ENCODE measurements at places on chromosomes 2 and 18. TPM values are rescaled to one million over a fixed set of nuclear protein-coding genes. Genes with fewer than 3 reads are reported as not detected.

DNA sequence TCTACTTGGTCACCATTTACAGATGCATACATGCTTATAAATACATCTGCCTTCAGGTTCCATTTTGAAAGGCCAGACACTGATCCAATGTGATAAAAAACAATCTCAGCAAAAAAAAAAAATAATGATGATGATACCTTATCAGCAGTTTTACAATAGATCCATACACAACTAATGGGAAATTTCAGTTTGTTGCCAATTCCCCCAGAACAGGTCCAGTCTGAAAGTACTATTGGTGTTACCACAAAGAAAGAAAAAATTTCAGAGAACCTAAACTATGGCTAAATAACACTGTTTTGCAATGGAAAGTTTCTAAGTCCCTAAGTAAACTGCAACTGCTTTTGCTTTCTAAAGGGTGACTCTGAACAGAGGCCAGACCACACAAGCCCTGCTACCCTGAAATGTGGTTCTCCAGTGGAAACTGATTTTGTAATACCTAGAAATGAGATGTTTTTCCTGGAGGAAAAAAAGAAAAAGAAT, 54.1 kb downstream of the LPIN2 start:
- DNase-seq, result no peak

GRCh38 chr2:75920859-75921551, 210.3 kb upstream of the GCFC2 start:
- no peak for DNase-seq

DNA sequence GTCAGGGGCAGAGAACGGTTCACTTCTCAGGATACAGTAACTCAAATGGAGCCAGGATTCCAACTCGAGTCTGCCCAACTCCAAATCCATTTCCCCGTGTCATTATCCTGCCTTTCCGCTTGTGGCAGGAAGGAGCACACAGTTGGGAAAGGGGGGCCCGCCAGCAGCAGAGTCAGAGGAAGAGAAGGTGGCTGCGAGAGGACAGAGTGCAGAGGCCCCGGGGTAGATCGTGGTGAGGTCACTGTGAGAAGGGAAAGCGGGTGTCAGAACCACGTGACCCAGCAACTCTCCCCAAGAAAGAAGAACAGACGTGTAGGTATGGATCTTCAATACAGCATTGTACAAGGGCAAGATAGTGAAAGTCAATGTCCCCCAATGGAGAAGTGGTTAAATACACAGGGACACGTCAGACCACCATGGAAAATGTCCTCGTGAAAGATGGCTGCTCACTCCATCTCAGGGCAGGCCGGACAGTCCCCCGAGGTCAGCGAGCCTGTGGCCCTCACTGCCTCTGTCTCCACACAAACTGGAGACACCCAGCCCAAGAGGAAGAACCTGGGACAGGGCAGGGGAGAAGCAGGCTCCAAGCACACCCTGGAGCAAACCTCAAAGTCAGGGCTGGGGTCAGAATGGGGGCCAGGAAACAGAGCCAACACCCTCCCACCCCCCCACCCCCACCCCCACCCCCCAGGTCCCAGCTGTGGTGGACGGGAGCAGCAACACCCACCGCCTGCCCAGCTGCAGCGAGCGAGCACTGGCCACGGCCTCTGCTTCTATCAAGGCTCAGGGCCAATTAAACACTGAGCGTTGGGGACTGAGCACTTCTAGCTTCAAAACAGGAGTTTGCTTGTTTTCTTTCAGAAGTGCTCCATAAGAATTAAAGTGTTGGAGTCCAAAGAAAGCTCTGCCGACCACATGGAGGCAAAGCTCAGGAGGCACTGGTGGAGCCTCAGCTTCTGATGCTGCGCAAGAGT, 92.7 kb downstream of the EIPR1 start:
- no peak for DNase-seq

DNA sequence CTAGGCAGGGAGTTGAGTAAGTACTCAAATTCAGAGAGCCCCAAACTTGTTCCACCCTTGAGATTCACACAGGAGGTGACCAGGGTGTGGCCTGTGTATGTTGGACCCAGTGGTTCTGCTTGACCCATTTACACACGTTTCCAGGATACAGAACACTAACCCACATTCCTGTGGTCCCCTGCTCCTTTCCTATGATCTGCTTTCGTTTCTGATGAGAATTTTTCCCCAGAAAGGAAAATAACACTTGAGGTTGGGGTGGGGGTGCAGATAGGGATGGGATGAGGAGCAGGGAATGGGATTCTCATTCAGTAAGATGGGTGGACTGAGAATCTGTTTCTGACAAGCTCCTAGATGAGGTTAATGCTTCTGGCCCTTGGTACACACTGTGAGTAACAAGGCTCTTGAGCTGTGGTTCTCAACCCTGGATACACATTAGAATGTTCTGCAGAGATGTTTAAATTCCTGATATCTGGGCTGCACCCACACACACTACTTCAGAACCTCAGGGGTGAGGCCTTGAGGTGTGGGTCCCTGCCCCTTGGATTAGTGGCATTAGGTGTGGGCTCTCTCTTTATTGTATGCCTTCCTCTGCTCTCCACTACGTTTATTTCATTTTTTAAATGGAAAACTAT, 58.4 kb downstream of the TPGS2 start:
- DNase-seq, result no peak

DNA sequence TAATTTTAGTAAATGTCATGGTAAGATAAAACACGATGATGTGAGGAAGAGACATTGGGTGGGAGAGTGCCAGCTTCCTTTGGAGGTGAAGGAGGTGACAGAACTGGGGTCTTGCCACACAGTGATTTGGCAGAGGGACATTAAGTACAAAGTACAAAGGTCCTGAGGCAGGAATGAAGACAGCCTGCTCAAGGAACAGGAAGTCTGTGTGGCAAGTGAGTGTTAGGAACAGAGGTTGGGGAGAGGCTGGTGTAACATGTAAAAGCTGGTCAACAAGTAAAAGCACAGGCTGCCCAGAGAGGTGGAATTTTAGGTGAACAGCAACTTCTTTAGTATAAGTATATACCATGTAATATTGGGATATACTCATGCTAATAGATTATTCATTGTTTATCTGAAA, 73.1 kb downstream of the INPP5D start:
- no peak for DNase-seq

- DNase-seq, result no peak
These were observed 123.8 kb downstream of the SPTBN1 start for GRCh38 chr2:54579682-54580620.

DNA sequence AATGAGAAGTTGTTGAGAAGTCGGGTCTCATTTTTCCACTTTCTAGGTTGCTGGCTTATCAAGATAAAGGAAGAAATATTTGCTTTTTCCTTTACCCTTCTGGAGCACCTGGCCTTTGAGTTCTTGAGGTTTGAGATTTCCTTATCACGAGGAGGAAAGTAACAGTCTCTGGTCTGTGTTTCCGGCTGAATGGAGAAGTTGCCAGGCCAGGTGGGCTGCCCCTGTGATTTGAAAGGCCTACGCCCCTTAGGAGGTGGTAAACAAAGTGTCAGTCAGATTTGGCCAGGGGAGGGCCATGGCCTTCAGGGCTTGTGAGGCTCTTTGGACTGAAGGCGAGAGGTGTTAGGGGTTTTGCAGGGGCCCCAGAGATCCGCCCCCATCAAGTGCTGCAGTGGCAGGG, 156.7 kb upstream of the HAAO start:
- no peak for DNase-seq

DNA sequence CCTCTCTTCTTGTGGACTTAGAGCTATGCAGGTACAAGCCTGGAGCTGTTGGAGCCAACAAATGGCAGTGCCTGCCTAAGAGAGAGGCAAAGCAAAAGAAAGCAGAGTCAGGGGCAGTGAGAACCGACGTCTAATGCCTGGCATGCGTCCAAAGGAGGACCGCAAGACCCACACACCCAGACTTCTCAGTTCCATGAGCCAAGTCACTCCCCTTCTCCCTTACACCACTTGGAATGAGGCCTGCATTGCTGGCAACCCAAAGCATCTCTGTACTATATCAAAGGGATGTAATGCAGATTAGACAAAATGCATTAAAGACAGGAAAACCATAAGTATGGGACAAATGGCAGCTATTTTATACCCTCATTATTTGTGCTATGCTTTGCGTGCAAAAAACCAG, 49.9 kb upstream of the RNU4ATAC start:
- peak; percentile 91 for DNase-seq

- no peak for DNase-seq
These were observed 2.1 kb upstream of the CACNB4 start for GRCh38 chr2:152100961-152101360.

GRCh38 chr2:241996100-241996499, 126.6 kb downstream of the RTP5 start:
- no peak for DNase-seq

DNA sequence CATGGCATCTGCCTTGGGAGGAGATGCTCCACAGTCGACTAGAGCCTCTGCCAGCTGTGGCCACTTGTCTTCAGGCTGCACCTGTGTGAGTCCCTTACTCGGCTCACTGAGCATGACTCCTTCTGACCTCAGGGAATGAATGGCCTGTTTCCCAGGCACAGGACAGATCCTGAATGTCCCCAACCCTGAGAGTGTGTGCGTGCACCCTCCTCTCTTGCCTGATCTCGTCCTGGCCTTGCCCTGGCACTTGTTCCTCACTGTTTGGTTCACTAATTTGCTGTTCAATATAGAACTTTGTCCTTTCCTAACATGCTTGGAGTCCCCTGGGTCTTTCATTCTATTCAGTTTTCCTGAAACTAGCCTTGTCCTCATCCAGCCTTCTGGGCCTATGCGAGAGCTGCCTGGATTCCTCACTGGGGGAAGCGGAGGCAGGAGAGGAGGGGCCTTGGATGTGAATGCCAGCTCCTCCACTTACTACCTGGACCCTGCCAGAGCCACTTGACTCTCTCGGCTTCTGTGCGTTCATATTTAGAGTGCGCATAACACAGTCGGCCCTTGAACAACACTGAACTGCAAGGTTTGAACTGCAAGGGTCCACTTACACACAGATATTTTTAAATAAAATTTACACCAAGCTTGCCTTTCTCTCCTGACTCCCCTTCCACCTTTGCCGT, 184.8 kb downstream of the ACKR3 start:
- DNase-seq, result peak; percentile 78

DNA sequence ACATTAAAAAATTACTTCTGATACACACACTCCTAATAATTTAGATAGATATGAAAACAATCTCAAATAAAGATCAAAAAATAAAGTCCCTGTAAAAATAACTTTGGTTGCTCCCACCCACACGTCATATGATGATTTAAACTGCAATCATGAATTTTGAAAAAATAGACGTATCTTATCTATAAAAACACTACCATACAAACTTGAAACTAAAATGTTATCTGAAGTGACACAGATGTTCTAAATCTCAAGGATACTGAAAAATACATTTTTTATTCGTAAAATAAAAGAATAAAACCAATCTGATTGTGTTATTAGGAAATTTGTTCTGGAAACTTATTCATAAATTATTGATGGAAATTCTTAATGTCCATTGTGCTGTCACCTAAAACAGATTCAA, 8.1 kb upstream of the BOLA3 start:
- DNase-seq, result no peak

- DNase-seq, result no peak
These were observed 14.3 kb upstream of the PIEZO2 start for GRCh38 chr18:11163665-11164064.

- DNase-seq, result no peak
These were observed 65.3 kb downstream of the PTPRM start for GRCh38 chr18:7632152-7633098.

DNA sequence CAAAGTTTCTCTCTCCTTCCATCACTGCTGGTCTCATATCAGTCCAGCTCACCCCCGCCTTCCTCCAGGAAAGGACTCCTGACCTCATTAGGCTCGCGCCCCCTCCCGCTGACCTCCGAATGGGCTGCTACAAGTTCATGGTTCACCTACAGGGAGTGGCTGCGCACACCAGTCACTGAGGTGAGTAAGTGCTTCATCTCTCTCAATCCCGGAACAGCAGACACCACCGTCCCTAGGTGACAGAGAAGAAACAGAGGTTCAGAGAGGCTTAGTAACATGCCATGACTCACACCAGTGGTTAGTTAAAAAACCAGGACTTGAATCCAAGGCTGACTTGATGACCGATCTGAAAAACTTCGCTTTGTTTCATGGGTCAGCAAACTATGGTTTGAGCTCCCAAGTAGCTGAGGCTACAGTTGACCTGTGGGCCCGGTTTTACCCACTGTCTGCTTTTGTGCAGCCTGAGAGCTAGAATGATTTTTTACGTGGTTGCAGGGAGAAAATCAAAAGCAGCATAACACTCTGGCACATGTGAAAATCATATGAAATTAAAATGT, 42.0 kb downstream of the ZFP36L2 start:
- no peak for DNase-seq

DNA sequence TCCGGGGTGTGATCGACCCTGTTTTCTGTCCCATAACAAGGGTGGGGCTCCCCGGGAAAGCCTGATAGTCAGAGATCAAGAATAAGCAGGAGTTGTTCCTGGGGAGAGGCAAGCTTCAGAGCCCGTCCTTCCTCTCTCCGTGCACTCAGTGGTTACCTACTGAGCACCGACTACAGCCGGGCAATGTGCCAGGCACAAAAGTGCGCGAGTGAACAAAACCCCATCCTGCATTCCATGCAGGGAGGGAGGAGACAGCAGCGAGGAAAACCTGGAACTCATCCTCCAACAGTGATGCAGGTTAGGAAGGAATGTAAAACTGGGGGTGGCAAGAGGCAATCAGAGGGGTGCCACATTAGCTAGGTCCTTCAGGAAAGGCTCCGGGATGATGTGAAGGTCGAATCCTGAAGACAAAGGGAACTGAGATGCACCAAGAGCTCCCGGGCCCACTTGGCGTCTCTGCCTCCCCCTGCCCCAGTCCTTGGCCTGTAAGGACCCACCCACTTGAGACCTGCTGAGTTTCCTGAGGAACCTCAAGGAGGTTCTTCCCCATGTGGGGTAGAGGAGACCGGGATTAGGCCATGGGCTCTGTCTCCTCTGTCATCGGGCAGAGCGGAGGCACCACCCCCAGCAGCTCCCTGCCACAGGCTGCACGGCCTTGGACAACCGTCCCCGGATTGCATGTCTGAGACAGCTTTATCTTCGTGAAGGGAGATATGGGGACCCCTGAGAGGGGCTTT, 198.2 kb downstream of the NDUFA10 start:
- no peak for DNase-seq

GRCh38 chr18:79644666-79645057, 34.9 kb upstream of the CTDP1 start:
- no peak for DNase-seq

Gene HRH4
- 0.13 TPM for total RNA-seq

Gene GLI2
- 0.68 TPM for total RNA-seq

Gene C2orf66
- total RNA-seq, result not detected

Gene ATG4B
- total RNA-seq, result 92.4 TPM

Gene CRACDL
- 0.11 TPM for total RNA-seq

Gene ZAP70
- 2.2 TPM for total RNA-seq

Gene IL1RN
- total RNA-seq, result not detected

Gene NMUR1
- total RNA-seq, result not detected
